ENCODE measurements at places on chromosomes 1 and 21.

GRCh38 chr1:202061055-202061454, 50.7 kb downstream of the ELF3 start:
- DNase-seq, result no peak

DNA sequence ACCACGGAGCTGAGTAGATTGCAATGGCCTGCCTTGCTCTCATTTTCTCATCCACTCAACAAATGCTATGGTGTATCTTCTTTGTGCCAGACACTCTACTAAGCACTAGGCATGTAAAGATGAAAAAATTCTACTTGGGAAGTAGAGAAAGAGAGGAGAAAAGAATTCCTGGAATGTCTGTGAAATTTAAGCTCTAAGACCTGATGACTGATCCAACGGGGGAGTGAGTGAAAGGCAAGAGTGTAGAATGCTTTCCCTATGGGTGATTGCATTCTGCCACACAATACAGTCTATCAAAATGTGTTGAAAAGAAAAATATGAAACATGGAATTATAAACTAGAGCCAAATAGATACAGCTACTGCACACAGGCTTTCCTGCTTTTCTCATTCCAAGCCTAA, 82.3 kb downstream of the CYYR1 start:
- DNase-seq, result peak; percentile 18

- DNase-seq, result no peak
These were observed 31.0 kb upstream of the BEND5 start for GRCh38 chr1:48807554-48808260.

GRCh38 chr1:93707956-93708355, 26.3 kb upstream of the BCAR3 start:
- no peak for DNase-seq

DNA sequence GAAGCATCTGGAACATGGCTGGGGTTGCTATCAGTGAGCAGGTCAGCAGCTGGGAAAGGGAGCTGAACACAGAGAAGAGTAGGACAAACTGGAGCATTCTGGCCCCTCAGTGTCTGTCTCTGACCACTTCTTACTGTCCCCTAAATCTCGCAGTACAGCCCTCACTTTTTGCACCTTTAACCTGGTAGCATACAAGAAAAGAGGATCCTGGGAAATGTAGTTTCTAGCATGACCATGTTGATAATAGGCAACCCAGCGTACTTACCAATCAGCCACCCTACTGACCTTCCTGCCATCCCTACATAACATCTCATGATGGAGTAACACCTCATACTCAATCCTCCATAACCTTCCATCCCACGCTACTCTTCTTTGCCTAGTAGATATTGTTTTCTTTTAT, 99.1 kb upstream of the RAVER2 start:
- no peak for DNase-seq

- no peak for DNase-seq
These were observed 1.5 kb downstream of the LSS start for GRCh38 chr21:46226920-46227599.

GRCh38 chr21:39511102-39511501, 59.3 kb downstream of the SH3BGR start:
- no peak for DNase-seq

DNA sequence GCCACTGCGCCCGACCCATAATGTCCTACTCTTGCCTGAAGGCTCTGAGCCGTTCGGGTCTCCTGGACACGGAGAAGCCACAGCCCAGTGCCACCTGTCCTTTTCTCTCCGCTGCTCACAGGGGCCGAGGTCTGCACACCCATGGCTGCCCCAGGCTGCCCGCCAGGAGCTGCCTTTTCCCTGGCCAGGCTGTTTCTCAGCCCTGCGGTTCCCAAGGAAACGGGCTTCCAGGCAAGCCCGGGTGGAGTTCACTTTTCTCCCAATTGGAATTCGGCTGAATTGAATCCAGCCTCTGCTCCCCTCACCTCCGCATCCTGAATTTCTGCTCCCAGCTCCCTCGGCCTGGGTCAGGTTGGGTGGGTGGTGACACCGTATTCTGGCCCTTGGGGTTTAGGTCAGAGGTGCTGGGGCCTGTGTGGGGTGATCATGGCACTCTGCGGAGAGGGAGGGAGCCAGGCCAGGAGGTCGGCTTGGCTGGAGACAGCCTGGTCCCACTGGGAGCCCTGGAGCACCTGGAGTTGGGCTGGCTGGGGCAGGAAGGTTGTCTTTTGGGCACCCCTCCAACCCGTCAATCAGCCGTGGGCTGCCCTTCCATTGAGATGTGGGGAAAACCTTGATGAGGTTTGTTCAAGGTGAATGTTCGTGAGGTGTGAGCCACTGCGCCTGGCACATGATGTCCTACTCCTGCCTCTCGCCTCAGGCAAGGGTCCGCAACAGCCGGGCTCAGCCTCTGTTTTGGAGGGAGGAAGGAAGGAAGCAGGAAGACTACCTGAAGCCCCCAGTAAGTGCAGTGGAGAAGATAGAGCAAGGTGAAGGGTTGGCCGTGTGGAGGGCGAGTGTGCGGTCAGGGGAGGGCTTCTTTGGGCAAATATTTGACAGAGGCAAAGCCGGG, 25.1 kb downstream of the RRP1 start:
- peak; percentile 31 for DNase-seq

DNA sequence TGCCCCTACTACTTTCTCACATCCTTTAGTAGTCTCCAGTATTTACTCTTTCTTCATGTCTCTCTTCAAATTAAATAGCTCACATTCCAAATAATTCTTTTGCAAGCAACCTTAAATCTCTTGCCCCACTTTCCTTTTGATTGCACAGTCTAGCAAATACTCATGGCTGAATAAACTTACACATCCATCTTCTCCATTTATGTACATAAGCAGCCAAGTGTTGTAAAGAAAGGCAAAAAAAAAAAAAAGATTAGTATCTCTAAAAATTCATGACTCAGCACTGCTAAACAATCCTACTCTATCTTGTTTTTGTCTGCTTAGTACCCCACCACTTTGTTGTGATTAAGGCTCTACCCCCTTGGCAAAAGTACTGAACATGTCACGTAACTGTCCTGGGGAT, 42.6 kb downstream of the F13B start:
- no peak for DNase-seq

- no peak for DNase-seq
These were observed 184.5 kb upstream of the EDN2 start for GRCh38 chr1:41668967-41669366.

DNA sequence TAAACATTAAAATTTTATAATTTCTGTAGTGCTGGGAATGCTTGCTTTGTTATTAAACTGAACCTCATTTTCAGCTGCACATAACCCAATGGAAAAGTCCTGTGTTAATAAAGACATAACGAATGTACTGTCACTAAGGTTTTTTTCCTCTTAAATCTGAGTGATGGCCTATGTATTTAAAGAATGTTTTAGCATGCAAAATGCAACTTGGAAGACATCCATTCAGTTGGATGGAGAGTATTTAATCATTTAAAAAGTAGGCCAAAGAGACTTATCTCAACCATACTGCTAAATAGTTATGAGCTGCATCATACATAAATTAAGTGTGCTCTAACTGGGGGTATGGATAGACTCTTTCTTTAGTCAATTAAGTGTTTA, 48.5 kb downstream of the RWDD3 start:
- no peak for DNase-seq

DNA sequence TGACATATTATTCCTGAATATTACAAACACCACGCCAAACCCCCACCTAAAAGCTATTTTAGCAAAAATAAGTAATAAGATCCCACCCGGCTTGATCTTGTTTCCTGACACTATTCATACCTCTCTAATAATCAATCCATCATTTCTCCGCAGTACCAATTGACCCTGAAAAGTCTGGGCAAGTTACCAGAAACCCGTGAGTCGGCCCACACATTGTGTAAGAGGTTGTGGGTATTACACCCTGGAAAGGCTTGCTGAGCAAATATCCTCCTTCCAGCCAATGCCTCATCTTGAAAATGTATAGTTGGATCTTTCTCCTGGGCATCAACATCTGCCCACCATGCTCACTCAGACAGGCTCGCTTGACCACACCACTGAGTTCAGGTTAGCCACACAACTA, 451.0 kb downstream of the TTLL7 start:
- no peak for DNase-seq

- DNase-seq, result no peak
These were observed 5.5 kb downstream of the MORC3 start for GRCh38 chr21:36325373-36326010.

- DNase-seq, result peak; percentile 85
These were observed 20.9 kb upstream of the VPS13D start for GRCh38 chr1:12208764-12209494.

DNA sequence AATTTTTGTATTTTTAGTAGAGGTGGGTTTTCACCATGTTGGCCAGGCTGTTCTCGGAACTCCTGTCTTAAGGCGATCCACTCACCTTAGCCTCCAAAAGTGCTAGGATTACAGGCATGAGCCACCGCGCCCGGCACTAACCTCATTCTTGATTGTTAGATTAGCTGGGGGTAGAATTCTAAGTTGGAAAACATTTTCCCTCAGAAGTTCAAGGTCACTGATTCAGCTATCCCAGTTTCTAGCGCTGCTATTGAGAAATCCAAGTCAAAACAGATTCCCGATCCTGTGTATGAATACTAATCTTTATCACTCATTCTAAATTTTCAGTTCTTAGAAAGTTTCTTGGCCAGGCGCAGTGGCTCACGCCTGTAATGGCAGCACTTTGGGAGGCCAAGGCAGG, 24.4 kb upstream of the EFNA1 start:
- no peak for DNase-seq

DNA sequence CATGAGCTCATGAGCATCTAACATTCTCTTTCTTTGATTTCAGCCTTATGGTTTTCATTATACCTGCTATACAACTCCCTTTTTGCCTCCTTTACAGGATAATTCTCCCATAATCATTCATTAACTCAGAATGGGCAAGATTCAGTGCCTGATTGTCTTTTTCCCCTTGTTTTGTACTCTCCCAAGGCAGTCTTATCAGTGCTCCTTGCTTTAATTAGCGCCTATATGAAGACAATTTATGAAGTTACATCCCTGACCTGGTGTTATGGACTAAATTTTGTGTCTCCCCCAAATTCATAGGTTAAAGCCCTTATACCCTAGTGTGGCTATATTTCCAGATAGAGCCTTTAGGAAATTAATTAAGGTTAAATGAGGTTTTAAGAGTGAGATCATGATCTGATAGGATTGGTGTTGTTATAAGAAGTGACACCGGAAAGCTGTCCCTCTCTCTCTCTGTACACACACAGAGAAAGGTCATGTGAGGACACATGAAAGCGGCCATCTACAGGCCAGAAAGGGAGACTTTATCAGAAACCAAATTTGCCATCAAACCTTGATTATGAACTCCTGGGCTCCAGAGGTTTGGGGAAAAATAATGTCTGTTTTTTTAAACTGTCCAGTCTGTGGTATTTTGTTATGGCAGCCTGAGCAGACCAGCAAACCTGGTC, 185.8 kb upstream of the CHODL start:
- DNase-seq, result no peak

DNA sequence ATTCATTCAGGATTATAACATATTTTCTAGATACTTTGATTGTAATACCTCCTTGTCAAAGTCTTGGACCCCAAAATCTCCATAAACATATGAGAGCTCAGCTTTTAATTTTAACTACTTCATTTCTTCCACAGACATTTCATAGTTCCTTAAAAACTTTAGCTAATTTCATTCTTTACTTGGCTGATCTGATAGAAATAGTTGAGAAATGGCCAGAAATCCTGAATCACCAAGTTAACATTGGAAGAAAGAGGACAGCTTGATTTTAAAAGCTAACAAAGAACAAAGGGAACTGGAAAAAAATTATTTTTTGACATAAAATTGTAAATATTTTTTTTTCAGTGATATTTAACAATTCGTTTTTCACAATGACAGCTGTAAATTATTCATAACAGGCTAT, 216.5 kb downstream of the NTNG1 start:
- no peak for DNase-seq

DNA sequence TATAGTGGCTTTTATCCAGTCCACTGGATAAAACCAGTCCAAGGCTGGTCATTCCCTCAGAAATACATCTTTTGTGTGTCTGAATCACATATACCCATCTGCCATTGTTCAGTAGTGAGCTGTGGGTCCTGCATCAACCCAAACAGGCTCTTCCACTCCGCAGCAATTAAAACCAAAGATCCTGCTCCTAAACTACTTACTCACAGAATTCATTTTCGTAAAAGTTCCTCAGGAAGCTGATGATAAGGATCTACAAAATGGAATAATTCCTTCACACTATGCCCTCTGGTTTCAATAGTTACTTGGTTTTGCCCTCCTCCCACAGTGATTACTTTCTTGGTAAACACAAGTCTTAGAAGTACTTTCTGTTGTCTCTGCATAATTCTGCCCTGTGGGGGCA, 5.1 kb upstream of the MFSD2A start:
- DNase-seq, result no peak

GRCh38 chr1:206435445-206435844, 34.8 kb upstream of the IKBKE start:
- no peak for DNase-seq

GRCh38 chr1:91381844-91382243, 22.8 kb downstream of the HFM1 start:
- DNase-seq, result no peak

DNA sequence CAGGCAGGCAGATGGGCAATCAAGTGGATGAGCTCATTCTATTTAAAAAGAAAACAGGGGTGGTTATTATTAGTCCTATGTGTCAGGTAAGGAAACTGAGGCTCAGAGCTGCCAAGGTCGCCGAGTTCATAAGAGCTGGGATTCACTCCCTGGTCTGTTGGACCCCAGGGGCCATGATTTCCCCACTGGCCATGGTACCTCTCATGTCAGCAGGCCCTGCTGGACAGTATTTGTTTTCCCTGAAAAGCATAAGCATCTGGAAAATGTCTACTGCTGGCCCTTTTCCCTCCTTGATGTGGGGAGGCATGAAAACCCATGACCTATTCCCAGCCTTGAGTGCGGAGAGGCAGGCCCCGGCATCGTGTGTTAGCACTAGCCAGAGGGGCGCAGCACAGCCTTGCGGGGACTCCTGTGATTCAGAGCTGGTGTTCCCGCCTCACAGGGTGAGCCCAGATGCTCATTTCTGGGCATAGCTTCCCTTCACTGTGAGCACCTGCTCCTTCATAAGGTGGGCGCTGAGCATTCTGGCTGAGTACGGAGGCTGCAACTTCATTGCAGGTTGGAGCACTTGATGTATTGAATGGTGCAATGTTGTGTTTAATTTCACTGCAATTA, 617.5 kb downstream of the PTPRU start:
- no peak for DNase-seq

DNA sequence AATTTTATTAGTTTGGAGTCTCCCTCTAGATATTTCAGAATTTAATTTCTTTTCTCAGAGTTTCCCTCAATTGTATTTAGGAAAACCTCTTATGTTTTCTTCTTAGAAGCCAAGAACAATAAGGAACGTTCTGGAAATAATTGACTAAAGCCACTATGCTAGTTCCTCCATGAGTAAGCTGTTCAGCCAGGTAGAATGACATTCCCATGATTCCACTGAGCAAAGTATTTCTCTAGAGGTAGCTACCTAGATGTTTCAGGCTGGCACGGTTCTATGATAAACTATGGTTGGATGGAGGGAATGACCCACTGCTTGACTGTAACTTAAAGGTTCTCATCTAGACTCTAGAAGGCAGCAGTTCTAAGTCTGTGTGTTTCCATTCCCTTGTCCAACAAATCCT, 62.4 kb downstream of the CLDN17 start:
- DNase-seq, result no peak

Data from right renal pelvis (tissue), 4 donors.